ENCODE measurements at places on chromosomes 2 and 18. TPM values are rescaled to one million over a fixed set of nuclear protein-coding genes. Genes with fewer than 3 reads are reported as not detected.

GRCh38 chr18:41887100-41887499 is 67.9 kb upstream of the PIK3C3 start:
- DNase-seq: no peak

The NT5C1B gene
- polyA plus RNA-seq: 1.0 TPM

DNA sequence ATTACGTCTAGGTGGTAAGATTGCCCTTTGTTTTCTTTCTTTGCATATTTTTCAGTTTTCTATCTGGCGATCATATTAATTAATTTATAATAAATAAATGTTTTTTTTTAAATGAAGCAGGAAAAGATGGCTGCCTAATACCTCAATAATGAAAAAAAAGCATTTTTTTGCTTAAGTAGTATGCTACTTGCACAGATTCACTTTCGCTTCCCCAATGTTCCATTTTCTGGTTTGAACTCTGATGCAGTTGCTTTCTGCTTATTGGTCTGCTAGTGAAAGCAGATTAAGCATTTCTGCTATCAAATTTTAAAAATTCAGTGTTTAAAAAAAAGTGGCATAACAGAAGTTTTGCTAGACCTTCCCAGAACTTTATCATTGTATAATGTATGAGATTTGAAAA is 11.9 kb upstream of the TMEM182 start:
- no peak for DNase-seq

The KATNAL2 gene
- 13.3 TPM for polyA plus RNA-seq

Measured in renal pelvis (tissue), 12 donors.